HepG2 (cell line): ENCODE measurements at places on chromosomes 11 and 22.
A peak's percentile ranks its signal among the peaks of the same experiment; 100 is the strongest.

DNA sequence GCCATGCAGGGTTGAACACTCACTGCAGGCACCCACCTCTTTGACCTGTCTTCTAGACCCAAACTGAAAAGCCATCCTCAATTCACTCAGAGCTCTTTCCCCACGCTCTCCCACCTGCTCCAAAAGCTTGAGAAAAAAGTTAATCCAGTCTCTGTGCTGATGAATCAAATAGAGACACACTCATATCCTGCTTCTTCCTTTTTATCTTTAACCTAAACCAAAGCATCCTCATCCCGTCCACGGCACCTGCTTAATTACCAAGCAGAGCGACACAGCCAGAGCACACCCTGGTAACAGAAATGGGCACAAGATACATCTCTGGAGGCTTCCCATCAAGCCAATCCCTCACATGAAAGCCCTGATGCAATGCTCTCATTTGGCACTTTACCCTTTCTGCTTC lies 102.6 kb downstream of the PLEKHA7 start:
- no peak for DNase-seq

GRCh38 chr22:47568700-47569099 lies 806.2 kb downstream of the TBC1D22A start:
- no peak for DNase-seq

- DNase-seq = no peak
These were observed 73.2 kb downstream of the DBX1 start for GRCh38 chr11:20087118-20087521.

DNA sequence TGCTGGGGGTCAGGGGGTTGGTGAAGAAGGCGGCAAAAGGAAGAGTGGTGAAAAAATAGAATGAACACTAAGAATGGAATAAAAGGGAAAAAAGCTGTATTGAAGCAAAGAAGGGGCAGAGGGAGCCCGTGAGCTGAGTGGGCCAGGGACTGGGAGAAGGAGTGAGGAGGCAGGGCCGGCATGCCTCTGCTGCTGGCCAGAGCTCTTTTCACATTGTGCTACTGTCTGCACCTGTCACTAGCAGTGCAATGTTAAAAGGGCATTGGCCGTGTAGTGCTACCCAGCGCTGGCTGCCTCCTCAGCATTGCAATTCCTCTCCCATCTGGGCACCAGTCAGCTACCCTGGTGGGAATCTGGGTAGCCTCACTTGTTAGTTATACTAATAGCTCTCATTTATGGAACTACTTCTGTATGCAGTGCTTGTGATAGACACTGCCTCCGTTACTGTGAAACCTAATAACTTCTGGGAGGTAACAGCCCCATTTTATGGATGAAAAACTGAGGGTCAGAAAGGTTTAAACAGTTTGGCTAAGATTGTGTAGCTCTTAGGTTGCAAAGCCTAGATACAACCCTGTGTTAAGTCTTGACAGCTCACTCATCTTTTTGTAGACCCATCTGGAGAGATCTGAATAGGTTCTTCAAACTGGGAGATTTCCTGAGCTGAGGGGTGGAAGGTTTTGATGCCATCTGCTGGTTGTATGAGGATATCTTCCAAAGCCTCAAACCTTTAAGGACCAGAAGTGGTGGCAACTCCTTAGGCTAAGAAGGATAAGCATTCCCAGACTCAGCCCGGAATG lies 8.5 kb downstream of the YPEL4 start:
- peak; percentile 47 for DNase-seq

GRCh38 chr22:24096758-24097115 lies 84.5 kb upstream of the SUSD2 start:
- DNase-seq = no peak
